ENCODE measurements at places on chromosomes 11 and 22.

DNA sequence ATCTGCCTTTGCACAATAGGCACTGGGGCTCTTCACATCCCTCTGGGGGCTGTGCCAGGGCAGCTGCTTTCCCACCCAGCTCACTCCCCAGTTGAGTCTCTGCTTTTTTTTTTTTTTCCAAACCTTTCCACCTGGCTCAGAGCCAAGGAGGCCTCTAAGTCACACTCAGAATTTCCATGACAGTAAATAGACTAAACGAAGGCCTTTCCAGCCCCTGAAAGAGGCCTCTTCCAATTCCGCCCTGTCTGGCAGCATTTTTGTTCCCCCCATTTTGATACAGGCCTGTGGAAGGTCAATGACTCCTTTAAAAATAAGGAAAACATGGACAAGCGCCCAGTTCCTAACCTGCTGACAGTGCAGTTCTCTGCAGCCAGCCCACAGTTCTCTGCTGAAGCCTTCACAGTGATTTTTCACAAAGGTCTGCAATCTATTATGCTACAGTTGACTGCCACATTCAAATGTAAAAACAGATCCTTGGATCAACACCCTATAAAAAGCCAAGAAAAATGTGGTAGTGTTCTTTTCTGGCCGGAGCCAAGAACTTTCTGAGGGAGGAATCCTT, 107.5 kb upstream of the SESN3 start:
- peak; percentile 94 for DNase-seq

DNA sequence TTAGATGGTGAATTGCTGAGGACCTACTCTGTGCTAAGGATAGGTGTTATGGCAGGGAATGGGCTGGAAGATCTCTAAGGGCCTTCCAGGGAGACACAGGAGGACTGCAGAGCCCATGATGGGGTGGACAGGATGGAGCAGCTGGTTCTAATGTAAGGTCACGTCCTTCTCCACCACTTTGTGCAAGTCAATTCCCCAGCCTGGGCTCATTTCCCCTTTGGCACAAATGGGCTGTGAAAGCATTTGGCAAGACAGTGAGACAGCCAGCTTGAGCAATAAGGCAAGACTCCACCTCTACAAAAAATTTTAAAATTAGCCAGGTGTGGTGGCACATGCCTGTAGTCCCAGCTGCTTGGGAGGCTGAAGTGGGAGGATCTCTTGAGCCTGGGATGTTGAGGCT, 81.4 kb upstream of the THY1 start:
- no peak for DNase-seq

- DNase-seq: no peak
Measured at GRCh38 chr11:117089685-117090084, 8.5 kb downstream of the SIK3 start.

DNA sequence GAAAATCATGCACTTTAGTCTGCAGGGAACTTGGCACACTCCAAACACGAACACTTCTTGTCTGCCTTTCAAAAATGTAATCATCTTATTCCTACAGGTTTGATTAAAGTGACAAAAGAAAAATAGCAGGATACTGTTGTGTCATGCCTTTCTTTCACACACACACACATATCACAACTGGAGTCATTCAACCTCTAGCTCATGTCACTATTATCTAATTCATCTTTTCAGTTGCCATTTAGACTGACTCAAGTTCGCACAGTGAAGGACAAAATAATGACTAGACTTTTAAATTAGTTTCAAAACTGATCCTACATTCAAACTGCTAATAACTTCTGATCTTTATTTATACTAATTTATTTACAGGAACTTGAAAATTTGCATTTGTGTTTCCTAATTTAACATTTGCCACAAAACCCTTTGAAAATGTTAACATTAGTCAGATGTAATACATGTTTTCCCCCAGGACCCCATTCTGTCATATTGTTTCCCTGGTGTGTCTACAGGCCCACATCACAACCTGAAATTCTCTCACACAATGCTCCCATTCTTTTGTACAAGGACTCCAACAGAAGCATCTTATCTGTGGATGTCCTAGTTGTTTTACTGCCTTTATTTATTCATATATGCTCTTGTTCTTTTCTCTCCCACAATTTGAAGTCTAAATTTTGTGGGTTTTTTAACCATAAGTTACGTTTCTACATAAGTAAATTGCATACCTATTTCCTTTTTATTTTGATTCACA, 171.1 kb downstream of the GRIA4 start:
- peak; percentile 38 for DNase-seq

GRCh38 chr11:2142300-2142759, 3.1 kb upstream of the IGF2 start:
- DNase-seq: peak; percentile 32

GRCh38 chr11:100671471-100671870, 15.6 kb upstream of the ARHGAP42 start:
- DNase-seq: no peak

GRCh38 chr11:34825315-34825669, 90.9 kb downstream of the APIP start:
- no peak for DNase-seq

- no peak for DNase-seq
Measured at GRCh38 chr22:27120036-27120435, 462.6 kb downstream of the MIAT start.

- no peak for DNase-seq
Measured at GRCh38 chr11:73532310-73532709, 65.6 kb downstream of the FAM168A start.

- no peak for DNase-seq
Measured at GRCh38 chr11:94583866-94584500, 16.8 kb downstream of the PIWIL4 start.

Data from eye (tissue), 1 donor.